LHCN-M2 (cell line): ENCODE measurements at places on chromosomes 1 and 21. TPM values are rescaled to one million over a fixed set of nuclear protein-coding genes. Genes with fewer than 3 reads are reported as not detected.

DNA sequence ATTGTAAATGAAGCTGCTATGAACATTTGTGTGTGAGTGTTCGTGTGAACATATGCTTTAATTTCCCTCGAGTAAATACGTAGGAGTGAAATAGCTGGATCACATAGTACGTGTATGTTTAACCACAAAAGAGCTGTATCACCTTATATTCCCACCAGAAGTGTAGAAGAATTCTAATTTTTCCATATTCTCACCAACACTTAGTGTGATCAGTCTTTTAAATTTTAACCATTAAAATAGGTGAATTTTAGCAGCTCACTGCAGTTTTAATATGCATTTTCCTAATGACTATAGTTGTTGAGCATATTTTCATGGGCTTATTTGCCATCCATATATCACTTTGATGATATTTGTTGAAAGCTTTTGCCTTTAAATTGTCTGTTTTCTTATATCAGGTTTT, 741.2 kb downstream of the PTPRU start:
- no peak for DNase-seq

- DNase-seq = peak; percentile 53
Observed at GRCh38 chr1:72227667-72228066, 54.7 kb downstream of the NEGR1 start.

- no peak for DNase-seq
Observed at GRCh38 chr1:183911285-183911684, 106.4 kb downstream of the RGL1 start.

- no peak for DNase-seq
Observed at GRCh38 chr1:61268546-61269240, 186.3 kb downstream of the NFIA start.

The DMRTA2 gene
- not detected in 2 replicates for total RNA-seq
